Mesendoderm (in vitro differentiated cells): ENCODE measurements at places on chromosomes 5 and 9.

DNA sequence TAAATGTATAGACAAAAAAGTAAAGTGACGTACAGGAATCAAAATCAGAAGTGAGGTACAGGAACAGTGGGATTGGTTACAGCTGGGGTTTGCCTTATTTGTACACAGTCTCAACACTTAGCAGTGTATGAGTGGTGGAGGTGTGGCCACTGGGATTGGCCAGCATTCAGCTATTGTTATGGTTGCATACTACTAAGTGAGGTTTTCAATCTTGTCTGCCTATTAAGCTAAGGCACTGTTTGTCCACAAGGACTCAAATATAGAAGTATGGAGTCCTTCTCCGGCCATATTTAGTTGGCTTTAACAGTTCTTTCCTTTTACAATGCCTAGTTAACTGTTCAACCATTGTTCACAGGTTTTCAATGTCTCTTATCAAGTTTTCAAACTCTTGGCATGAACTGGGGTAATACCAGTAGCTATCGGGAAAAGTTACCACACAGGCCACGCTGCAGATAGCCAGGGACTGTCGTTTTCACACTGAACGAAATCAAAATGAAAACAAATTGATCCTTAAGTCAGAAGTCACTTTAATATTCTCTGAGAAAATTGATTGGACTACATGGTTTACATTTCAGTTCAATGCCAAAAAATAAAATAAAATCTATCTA lies 176.0 kb upstream of the FREM1 start:
- DNase-seq: no peak

GRCh38 chr9:20499013-20499412 lies 123.3 kb downstream of the MLLT3 start:
- no peak for DNase-seq

GRCh38 chr5:73376618-73377170 lies 71.9 kb downstream of the FOXD1 start:
- DNase-seq: no peak

- peak; percentile 4 for DNase-seq
Observed at GRCh38 chr9:15469406-15469805, 41.4 kb downstream of the PSIP1 start.

GRCh38 chr5:170584450-170585058 lies 80.7 kb downstream of the KCNIP1 start:
- DNase-seq: peak; percentile 7

- DNase-seq: no peak
Observed at GRCh38 chr9:109478665-109479380, 19.3 kb downstream of the PTPN3 start.

- DNase-seq: no peak
Observed at GRCh38 chr5:14009575-14009974, 65.1 kb upstream of the DNAH5 start.

GRCh38 chr9:84235511-84235910 lies 105.0 kb downstream of the SLC28A3 start:
- no peak for DNase-seq

GRCh38 chr5:31095796-31096195 lies 97.7 kb upstream of the CDH6 start:
- DNase-seq: no peak
